ENCODE measurements at places on chromosomes 2 and 18.

- peaks cover 9% of the 10 kb centered on the region for H3K4me1 ChIP-seq
- no peak overlapping the region for H3K4me3 ChIP-seq
- H3K27me3 ChIP-seq = no peaks in the 10 kb centered on the region
- H3K36me3 ChIP-seq = peaks cover 66% of the 10 kb centered on the region
Observed at GRCh38 chr2:54629914-54630857, 93.3 kb upstream of the EML6 start.

DNA sequence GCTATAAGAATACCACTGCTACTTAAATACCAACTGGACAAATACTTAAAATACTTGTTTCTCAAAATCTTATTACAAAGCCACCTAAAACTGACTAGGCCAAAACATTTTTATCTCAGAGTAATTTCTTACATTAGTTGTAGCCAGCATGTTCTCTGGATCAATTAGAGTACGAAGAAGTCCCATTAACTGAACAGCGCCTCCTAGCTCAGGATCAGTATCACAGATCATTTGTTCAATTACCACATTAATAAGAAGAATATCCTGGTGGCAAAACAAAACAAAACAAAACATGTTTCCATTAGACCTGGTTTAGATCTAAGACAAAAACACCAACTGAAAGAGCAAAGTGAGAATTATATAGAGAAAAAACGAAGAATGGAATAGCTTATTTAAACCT, 36.0 kb downstream of the PPP4R3B start:
- H3K27me3 ChIP-seq = no peaks in the 10 kb centered on the region
- H3K27ac ChIP-seq = no peak overlapping the region
- DNase-seq = no peak

DNA sequence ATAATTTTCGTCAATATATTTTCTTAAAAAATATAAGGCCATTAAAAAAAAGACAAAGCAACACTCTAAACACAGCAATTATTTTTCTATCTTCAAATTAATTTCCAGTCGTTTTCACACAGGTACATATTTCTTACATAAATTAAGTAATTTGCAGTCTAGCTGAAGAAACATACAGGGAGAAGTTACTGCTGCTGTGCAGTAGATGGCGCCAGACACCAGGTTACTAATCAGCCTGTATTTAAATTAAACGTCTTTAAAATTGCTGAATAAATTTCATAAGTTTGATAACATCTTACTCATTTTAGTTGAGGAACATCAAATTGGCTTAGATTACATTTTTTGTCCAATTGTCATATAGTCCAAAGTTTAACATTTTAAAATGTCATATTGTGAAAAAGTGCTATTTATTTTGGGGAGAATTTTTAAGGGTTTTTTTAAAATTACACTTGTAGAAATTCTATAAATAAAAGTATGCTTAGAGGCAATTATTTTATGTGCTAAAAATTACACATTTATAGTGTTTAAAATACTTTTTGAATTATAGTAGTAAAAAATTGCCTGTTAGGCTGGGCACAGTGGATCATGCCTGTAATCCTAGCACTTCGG, 88.4 kb downstream of the PMAIP1 start:
- H3K4me1 ChIP-seq = no peaks in the 10 kb centered on the region
- H3K27me3 ChIP-seq = peaks cover 37% of the 10 kb centered on the region
- H3K27ac ChIP-seq = no peak overlapping the region

DNA sequence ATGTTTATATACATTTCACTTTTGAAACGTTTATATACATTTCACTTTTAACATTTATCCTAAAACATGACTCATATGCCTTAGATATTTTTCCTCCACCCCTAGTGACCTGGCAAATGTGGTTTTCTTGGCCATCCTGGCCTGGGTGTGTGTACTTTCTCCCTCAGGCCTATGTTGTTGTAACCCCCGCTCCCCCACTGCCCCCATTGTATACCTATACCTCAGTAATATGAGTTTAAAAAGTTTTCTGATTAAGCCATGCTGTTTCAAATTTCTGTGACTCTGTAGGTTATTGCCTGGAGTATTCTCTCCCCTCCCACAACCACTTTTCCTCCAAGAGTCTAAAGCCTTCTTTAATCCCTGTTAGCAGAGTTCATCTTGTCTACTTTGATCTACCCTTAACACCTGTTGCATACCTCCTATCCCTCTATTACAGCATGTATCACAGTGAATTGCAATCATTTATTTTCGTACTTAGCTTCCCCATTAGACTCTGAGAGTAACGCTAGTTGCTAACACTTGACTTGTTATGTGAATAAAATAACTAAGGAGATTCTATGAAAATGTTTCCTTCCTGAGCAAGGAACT, 67.9 kb downstream of the LCLAT1 start:
- H3K27me3 ChIP-seq = no peaks in the 10 kb centered on the region
- peaks cover 27% of the 10 kb centered on the region for H3K36me3 ChIP-seq
- no peak for DNase-seq
- H3K4me3 ChIP-seq = no peak overlapping the region
- no peaks in the 10 kb centered on the region for H3K4me1 ChIP-seq
